Activated CD8-positive, alpha-beta memory T cell treated with anti-CD3 and anti-CD28 coated beads for 1 hour (primary cell): ENCODE measurements at places on chromosomes 3 and 15.

DNA sequence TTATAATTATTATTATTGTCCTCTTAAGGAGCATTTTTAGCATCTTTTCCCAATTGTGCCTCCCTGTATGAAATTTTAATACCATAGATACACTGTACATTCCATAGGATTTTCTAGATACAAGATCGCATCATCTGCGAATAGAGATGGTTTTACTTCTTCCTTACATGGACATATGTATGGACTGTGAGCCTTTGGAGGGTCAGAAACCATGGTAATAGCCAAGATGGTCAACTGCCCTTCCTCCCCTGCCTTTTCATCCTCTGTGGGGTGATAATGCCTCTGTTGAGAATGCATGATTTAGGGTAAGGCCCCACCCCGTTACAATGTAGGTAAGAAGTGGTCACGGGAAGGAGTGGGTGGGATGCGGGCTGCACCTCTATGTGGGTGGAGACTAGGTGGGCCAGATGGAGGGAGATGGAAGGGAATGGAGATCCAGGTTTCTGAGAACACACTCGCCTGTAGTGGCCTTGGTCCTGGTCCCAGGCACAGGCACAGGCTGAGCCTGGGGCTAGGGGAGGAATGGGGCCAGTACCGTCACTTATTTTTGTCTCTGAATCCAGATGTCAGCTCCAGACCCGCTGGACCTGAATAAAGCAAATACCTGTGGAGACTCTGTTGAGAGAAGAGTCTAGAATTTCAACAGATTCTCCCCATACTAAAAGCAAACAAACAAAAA, 31.7 kb downstream of the GOLGA6A start:
- DNase-seq, result no peak

DNA sequence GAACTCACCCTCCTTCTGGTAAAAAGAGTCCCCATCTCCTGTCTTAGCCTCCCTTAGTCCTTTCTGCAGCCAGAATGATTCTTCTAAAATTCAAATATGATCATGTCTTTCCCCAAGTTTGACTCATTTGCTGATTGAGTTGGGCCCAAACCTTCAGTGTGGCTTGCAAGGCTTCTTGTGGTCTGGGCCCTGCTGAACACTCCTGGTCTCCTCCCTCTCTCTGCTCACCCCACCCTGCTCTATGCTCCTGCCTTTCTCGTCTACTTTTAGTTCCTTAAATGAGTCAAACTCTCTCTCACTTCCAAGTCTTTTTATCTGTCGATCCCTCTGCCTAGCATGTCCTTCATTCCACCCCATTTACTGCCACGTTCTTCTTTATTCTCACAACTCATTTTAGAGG, 72.6 kb downstream of the CCR1 start:
- DNase-seq, result no peak

DNA sequence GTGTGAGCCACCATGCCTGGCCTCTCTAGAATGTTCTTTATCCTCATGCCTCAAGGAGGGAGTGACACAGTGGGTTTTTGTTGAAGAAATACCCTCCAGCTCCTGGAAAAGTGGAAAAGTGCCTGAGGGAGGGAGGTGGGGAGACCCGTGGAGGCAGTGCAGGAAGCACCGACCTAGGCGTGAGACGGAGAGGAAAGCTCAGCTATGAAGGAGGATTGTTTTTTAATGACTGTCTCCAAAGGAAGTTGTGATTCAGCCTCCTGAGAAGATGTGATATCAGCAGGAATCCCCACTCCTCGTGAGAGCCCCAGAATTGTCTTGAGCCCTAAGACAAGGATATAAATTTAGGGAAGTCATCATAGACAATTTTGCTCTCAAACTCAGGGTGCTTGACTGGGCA, 21.7 kb downstream of the RPLP1 start:
- no peak for DNase-seq

- no peak for DNase-seq
Measured at GRCh38 chr15:39165020-39165706, 415.7 kb upstream of the THBS1 start.

GRCh38 chr3:140682586-140682985, 4.7 kb downstream of the TRIM42 start:
- DNase-seq, result no peak

DNA sequence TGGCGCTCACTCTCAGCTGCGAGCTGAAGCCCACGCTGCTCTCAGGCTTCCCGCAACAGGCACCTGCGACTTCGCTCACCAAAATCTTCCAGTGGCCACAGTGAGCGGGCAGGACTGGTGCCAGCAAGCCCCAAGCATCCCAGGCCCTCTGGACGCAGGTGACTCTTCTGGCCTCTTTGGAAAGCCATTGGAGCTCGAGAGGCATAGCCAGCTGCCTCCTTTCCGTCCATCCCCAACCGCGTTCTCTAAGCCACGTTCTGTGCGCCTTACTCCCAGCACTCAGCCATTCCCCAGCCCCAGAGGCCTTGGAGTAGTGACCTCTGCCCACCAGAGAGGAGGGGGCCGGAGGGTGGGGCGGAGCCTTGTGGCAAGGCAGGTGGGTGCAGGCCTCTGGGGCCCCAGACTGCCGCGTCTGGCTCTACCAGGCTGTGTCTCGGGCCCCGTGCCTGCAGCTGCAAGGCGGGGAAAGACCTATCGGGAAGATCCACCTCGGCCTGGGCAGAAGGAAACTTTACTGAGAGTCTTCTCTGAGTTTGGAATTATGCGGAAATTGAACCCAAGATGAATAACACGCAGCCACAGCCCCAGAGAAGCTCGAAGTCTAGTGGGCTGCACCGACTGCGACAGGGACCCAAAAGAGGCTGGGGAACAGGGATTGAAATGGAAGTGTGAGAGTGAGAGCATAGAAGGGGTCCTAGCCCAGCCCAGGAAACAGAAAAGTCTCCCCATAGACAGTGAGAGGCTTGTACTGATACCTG, 3.6 kb upstream of the SOX14 start:
- DNase-seq, result no peak

DNA sequence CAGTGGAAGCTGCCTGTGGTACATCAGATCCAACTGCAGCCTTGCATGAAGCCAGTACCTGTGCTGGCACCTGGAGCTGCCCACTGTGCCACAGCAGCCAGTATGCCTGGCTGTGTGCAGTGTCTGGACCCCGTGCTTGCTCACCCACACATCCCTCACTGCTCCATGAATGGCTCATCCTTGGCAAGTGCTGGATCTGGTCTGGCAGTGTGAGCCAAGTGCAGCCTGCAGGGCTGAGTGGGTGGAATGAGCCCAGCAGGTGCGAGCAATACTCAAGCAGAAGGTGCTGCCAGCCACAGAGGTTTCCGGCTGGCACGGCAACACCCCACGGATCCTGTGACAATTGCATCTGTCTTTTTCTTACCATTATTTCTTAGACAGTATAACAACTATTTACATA, 488.2 kb upstream of the ROBO2 start:
- DNase-seq, result no peak

DNA sequence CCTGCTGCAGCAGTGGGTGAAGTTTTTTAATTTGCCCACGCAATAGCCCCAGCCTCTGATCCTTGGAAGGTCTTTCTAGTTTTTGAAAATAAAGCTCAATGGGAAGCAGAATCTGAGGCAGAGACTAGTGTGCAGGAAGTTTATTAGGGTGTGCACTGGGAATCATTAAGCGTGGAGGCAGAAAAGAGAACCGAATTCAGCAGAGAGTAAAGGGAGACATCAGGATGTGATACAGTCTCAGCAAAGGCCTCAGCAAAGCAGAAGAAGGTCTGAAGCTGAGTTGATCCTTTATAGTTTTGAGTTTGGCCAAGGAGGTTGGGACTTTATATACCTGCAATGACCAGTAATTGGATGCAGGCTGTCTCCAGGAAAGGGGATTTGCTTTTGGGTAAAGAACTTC, 4.9 kb upstream of the BTLA start:
- DNase-seq, result no peak

DNA sequence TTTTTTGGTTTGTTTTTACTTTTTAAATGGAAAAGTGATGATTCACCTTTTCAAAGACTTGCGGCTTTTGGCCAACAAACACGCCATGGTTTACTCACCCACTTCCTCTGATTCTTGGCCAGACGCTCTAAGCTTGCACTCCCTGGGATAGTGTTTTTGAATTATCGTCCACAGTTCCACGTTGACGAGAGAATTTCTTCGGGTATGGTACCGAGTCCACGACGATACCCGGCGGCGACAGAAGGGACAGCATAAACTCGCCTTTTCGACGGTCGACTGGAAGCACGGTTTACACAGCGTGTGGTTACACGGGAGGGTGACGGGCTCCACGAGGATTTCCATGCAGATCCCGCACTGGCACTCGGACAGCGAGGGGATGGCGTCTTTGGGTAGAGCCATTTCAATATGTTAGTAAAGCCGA, 783 bp downstream of the RNF168 start:
- peak; percentile 15 for DNase-seq

GRCh38 chr15:30046430-30046829, 36.3 kb upstream of the GOLGA8J start:
- no peak for DNase-seq

DNA sequence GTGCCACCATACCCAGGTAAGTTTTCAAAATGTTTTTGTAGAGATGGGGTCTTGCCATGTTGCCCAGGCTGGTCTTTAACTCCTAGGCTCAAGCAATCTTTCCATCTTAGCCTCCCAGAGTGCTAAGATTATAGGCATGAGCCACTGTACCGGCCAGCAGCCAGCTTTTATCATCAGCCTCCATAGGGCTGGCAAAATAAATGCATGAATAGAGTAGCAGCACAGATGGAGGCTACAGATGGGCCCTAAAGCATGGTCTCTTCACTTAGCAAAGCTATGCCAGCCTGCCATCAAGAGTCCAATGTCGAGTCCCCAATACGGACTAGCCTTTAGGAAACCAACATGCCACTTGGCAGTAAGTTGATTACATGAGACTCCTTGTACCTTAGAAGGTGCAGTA, 63.8 kb downstream of the CNTN3 start:
- DNase-seq, result no peak

DNA sequence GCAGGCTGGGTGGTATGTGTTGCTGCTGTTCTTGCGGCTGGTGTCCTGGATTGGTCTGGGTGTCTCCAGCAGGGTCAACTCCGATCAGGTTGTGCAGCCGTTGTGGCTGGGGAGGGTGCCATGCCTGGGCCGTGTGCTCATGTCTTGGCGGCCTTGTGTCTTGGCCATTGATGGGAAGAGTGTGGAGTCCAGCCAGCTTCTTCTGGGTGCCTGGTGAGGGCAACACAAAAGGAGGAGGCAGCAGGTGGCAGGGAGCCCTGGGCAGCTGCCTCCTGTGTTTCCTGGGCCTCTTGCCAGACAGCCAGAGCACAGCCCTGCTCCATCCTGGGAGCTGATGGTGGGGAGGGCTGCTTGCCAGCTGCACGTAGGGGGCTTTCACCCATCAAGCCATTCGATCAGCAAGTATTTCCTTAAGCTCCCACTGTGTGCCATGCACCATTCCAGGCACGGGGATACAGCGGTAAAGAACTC, 4.3 kb downstream of the CHAC1 start:
- no peak for DNase-seq

- DNase-seq, result no peak
Measured at GRCh38 chr3:188367678-188368077, 213.7 kb downstream of the LPP start.
